ENCODE measurements at places on chromosomes 7 and 10.

- DNase-seq = no peak
These were observed 203.2 kb downstream of the GFRA1 start for GRCh38 chr10:116069856-116070255.

GRCh38 chr10:119469846-119470245, 72.7 kb downstream of the RGS10 start:
- DNase-seq = no peak

DNA sequence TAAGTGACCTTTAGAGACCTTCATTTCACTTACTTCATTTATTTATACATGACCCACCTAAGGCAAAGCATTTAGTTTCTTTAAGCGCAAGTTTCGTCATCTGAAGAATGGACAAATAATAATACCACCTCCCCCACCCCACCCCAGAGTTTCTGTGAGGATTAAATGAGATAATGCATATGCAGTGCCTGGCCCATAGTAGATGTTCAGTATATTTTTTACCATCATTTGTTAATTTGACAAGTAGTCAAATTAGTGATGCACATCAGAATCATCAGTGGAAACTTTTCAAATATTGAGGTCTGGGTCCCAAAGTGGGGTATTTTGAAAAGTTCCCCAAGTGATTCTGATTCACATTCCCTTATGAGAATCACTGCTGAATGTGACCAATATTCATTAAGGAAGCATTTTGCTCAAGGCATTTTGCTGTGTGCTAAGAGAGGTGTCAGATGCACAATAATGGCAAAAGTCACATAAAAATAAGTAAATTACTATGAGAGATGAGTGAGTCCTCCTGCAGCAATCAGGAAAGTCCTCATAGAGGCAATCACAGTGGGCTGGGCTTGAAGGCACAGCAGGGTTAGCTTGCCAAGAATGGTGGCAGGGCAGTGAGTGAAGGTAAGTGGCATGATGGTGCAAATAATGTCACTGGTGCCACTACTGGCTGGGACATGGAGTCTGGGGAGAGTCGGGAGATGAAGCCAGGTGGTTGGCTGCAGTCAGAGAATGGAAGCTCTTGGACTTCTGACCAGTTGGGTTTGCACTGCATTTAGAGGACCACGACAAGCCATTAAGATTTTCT, 244.1 kb downstream of the PTEN start:
- no peak for DNase-seq

GRCh38 chr10:35399414-35400009, 63.2 kb downstream of the CCNY start:
- no peak for DNase-seq

DNA sequence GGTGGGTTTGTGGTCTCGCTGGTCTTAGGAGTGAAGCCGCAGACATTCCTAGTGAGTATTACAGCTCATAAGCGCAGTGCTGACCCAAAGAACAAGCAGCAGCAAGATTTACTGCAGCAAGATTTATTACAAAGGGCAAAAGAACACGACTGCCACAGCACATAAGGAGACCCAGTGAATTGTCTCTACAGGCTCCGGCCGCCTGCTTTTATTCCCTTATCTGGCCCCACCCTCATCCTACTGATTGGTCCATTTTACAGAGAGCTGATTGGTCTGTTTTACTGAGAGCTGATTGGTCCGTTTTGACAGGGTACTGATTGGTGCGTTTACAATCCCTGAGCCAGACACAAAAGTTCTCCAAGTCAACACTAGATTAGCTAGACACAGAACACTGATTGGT, 82.1 kb downstream of the VIPR2 start:
- no peak for DNase-seq

GRCh38 chr10:68074031-68074774, 880 bp downstream of the HERC4 start:
- no peak for DNase-seq

- DNase-seq = no peak
These were observed 27.5 kb upstream of the PURB start for GRCh38 chr7:44912775-44913347.

- no peak for DNase-seq
These were observed 99.0 kb upstream of the GPR22 start for GRCh38 chr7:107370816-107371215.

- no peak for DNase-seq
These were observed 7.4 kb downstream of the ITGB1 start for GRCh38 chr10:32950591-32951108.

GRCh38 chr7:69772718-69773436, 174.6 kb downstream of the AUTS2 start:
- DNase-seq = no peak

DNA sequence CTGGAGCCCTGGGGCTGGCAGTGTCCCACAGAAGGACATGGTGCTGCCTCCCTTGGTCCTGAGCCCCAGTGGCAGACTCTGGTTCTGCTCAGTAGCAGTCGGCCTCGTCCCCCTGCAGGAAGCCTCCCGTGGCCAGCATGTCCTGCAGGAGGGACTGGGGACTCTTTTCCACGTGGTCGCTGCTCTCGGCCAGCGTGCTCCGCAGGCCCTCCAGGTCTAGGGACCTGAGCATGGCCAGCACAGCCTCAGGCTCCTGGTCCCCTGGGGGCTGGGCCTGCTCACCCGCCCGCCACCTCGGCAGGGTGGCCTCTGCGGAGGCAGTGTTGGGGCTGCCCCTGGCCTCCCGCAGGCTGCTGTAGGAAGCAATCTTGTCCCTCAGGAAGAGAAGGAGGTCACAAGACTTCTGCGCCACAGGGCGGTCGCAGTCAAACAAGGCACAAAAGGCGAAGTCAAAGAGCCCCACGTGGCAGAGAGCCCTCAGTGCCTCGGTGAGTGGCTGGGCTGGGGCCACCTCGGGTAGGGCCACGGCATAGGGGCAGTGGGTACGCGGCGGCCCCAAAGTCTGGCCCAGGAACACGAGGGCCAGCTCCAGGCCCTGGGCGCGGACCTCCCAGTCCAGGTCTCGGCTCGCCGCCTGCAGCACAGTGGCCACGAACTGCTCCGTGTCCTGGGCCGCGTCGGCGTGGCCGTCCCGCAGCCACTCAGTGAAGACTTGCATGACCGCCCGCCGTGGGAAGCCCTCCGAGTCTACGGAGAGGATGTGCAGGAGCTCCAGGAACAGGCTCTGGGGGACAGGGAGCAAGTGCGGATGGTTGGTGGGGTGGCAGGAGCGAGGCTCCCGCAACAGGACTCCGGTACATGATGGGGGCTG, 17.1 kb downstream of the BRAT1 start:
- DNase-seq = no peak

DNA sequence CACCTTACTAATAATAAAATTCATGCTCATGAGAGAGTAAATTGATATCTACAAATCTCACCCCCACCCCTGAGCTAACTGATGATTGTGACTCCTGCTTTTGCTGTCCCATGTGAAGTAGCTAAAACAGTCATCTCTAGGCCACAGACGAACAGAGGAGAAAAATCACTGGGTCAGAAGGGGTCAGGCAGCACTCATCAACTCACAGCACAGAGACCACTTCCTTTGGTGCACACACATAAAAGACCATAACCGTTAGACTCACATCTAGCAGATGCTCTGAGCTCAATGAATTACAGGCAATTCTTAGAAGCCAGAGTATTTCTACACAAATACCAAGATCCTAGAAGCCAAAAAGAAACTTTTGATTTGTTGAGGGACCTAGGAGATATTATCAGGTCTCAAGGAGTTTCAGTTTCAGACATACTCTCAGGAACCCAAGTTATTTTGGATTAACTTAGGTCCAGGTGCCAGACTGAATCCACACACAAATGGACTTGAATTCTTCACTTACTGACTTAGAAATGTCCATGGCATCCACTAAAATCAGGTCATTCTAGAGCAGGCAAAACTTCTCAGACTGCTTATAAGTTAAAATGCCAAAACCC, 65.0 kb upstream of the TES start:
- no peak for DNase-seq

- no peak for DNase-seq
These were observed 432.4 kb upstream of the SEMA3D start for GRCh38 chr7:85619236-85619635.

GRCh38 chr7:127824682-127825081, 172.7 kb downstream of the SND1 start:
- DNase-seq = no peak

DNA sequence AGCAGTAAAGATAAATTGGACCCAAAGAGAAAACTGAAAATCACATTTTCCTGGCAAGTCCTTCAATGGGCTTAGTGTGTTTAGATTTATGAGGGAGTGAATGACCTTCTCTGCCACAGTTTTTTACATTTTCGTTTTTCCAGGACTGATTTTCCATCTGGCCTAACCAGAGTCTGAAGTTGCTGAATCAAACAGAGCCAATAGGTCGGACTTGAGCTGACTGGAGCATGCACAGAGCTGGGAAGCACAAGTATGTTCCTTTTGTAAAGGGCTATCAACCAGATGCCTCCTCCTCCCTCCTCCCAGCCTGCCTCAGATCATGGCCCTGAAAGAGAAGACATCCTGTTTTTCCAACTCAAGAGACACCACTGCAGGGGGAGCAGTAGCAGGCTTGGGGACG, 126.0 kb upstream of the ANKRD1 start:
- DNase-seq = no peak

- no peak for DNase-seq
These were observed 10.7 kb downstream of the AMZ1 start for GRCh38 chr7:2698581-2699288.

- DNase-seq = peak; percentile 79
These were observed 102.8 kb downstream of the PRKG1 start for GRCh38 chr10:51176976-51177695.

GRCh38 chr7:9505516-9505915, 1072.1 kb downstream of the NXPH1 start:
- DNase-seq = no peak

DNA sequence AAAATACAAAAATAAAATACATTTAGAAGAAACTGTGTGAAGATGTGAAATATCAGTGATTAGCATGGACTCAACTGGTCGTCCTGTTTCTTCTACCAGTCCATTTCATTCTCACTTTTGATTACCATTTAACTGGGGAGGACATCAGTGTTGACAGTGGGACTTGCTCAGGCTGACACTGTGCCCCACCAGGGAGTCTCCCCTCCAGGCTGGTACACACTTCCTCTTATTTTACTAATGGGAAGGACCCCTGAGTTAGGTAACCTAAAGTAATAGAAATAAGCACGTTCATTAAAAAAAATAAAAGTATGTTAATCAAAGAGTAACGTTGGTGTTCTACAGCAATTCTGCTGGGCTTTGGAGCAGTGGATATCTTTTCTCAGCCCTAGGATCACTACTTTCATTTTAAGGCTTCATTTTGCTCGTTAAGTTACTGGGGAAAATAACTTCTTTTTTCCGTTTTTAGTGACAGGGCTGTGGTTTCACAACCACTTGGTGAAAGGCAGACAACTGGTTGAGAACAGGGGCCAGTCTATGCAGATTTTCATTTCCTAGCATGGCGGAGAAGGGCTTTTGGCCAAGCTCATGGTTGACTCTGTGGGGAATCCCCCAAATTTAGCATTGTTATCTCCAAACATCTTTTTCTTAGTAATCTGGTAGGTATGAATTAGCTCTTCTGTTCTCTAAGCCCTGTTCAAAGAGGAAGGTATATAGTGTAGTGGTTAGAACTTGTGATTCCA, 2.1 kb downstream of the SNX10 start:
- DNase-seq = no peak

DNA sequence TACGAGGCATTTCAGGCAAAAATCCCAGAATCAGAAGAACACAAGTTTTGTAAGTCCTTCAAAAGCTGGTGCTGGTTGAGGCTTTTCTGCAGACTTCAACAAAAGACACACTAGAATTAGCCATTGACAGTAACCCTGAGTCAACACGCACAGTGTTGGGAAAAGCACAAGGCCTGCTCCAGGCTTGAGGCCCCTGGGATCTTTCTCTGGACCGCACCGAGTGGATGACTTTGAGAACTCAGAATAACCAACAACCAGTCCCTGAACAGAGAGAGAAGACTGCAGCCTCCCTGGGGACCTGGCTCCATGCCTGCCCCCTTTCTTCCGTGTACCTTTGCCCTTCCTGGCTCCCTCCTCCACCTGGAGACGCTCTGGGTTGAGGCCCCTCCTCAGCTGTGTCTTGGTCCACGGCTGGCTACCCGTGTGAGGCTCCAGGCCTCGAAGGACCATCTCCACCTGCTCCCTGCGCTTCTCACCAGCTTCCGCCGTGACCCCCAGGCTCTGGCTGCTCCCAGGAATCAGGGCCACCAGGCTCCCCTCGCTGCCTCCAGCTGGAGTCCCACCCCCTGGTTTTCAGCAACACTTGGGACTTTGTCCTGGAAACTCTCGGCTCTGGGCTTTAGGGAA, 28.4 kb downstream of the DIP2C start:
- DNase-seq = peak; percentile 17

DNA sequence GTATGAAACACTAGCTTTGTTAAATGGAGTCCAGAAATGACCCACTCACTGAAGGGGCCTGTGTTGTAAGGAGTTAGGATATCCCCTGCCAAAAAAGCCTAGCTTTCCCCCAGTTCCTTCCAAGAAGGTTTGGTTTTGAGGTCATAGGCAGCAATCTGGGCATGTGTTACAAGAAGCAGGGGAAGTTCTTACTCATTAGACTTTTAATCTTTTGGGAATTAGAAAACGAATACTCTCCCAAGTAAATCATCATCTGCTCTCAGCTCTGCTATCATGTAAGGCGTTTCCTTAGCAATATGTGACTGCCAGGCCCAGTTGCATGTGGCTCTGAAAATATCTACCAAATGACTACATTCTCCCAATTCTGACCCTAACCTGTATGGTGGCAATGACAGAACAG, 3.7 kb downstream of the NOD1 start:
- DNase-seq = peak; percentile 87

DNA sequence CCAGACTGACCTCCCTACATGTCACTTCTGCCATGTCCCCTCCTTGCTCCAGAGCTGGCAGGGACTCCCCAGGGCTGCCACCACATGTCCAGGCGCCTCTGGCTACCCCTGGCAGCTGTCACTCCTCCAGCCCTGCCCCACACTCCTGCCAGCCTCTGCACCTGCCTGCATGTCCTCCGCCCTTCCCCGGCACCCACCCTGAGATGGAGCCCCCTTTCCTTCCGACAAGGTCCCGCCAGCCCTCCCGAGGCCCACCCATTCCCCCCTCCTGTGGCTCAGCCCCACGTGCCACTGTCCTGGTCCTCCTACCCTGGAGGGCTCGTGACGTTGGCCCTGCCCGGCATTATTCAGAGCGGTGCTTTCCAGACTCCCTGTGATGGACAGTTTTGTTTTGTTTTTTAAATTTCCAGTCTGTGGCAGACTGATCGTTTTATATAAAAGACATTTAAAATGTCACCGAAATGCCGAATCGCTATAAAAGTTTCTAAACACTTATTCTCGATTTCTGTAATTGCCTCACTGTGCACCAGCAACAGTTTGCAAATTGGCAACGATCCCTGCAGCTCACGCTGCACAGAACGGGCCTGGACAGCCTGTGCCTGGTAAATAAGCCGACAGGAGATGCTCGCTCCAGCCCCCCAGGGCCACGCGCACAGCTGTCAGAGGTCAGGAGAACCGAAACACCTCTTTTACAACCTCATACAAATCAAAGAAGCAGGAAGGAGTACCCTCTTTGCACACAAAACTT, 111.1 kb upstream of the SH2B2 start:
- DNase-seq = no peak

DNA sequence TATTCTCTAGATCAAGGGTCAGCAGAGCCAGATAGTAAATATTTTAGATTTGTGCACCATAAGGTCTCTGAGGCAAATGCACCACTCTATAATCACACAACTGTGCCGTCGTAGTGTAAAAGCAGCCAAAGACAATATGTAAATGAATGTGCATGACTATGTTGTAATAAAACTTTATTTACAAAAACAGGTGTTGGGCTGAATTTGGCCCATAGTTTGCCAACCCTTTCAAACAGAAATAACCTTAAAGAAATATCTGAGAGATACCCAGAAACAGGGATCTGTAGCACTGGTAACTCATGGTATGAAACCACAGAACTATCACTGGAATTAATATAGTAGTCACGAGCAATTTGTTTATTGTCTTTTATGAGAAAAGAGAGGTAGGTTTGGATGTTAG, 86.0 kb downstream of the ARID5B start:
- DNase-seq = no peak
